ENCODE measurements at places on chromosomes 4 and X.

DNA sequence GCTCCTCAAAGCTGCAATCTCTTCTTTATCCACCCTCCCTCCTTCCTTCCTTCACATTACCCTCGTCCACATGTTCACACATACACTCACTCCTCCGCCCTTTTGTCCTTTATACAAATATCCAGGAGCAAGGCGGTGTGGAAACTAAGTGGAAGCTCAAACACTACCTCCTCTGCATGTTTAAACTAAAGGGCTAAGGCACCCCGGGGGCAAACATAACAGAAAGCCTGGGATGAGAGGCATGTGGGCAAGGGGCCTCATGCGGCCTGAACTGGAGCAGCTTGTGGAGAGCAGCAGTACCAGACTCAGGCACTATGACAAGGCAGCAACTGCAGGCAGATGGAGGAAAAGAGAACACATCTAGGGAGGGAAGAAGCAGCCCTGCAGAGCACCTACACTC lies 9.5 kb downstream of the MAB21L2 start:
- DNase-seq = no peak

DNA sequence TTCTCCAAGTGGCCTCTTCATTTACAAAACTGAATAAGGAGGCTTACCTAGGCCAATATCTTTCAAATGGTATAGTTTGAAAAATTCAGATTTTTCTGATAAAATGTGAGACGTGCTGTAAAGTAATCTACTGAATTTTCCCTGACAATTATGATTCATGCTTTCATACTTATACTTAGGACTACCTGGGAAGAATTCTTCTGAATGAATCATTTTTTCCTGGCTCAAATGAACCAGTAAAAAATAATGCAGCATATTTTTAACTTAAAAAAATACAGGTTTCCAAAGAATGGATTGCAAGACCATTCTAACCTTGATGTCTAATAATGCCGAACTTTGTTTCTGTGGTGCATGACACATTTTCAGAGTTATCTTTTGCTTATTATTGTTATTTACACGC lies 375.4 kb downstream of the ZNF674 start:
- no peak for DNase-seq

DNA sequence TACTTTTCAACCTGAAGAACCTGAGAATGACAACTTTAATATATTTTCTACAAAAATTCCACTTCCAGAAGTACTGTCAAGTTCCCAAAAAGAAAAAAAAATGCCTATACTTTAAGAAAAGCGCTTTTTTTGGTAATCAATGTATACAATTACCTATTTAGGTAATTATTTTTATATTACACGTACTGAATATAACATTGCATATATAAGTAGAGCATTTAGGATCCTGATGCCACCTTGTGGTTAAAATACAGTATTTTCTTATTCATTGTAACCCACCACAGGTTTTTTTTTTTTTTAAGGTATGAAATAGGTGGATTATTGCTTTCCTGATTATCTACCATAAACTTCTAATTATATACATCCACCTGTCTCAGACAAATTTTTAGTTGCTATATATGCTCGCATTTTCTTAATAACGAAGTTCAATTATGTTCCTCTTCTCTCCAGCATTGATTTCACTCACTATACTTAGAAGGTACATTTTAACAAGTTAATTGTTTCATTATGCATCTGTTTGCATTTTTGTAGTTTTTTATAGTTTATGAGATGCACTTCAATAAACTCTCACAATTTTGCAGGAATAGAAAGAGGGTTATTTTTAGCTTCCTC lies 5.2 kb downstream of the MAP9 start:
- no peak for DNase-seq

DNA sequence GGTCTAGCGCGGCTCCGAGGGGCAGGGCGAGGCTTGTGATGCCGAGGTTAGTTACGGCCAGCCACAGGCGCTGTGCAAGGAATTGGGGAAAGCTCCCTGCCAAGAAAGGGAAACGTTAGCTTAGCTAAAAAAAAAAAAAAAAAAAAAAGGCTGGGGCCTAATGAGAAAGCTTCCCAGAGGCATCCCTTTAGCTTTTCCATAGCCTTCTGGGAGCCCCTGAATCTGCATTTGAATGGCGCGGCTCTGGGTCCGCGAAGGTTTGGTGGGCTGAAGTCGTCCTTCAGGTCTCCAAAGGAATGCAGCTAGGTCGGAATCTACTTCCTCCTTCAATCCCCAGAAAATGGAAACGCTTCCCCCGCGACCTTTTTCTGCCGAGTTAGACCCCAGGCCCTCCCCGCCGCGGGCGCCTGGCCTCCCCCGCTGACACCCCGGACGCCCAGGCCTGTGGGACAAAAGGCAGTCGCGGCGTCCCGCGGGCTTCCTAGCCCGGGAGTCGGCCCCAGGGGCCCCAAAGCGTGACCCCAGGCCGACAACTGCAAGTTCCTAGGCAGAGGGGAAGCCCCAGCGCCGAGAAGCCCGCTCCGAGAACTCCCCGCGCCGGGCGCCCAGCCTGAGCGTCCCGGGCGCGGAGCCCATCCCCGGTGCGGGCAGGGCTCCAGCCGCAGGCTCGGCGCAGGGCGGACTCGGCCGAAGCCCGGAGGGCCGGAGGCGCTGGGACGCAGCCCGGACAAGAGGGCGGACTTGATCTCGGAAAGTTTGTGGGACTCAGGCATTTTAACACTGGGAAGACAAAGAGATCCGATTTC lies 605 bp upstream of the FAT1 start:
- no peak for DNase-seq

- no peak for DNase-seq
Measured at GRCh38 chr4:80989921-80990544, 40.5 kb upstream of the BMP3 start.

DNA sequence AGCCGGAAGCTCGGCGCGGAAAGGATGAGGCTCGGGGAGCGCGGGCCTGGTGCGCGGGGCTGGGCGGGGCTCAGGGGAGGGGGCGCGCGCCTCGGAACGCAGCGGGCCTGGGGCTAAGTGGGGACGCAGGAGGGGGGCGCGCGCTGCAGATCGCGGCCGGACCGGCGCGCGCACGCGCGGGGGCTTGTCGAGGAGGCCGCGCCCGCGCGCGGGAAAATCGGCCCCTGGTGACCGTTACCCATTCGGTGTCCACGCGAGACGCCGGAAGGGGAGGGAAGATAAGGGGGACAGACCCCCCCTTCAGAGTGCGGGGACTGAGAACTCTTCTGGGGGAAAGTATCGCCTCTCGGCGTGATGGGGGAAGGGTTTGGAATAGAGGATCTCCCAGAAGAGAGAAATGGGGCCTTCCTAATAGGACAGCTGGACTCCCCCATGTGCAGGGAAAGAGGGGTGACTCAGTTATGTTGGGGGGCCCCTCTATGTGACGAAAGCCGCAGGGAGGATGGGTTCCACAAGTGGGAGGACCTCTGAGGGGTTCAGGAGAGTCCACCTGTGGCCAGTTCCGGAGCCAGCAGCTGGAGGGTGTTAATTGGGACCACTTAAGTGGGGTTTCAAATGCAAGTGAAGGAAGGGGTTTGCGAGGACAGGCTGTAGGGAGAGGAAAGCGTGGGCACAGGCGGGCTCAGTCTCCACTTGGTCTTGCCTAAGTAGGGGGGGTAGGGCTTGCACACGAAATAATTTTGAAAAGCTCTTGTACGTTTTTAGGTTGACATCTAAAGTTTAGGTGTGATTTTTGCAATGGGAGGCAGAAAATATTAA lies 584 bp downstream of the SUV39H1 start:
- no peak for DNase-seq

- no peak for DNase-seq
Measured at GRCh38 chr4:109162759-109163158, 139.7 kb downstream of the COL25A1 start.

GRCh38 chr4:17323554-17324385 lies 188.1 kb downstream of the QDPR start:
- no peak for DNase-seq

DNA sequence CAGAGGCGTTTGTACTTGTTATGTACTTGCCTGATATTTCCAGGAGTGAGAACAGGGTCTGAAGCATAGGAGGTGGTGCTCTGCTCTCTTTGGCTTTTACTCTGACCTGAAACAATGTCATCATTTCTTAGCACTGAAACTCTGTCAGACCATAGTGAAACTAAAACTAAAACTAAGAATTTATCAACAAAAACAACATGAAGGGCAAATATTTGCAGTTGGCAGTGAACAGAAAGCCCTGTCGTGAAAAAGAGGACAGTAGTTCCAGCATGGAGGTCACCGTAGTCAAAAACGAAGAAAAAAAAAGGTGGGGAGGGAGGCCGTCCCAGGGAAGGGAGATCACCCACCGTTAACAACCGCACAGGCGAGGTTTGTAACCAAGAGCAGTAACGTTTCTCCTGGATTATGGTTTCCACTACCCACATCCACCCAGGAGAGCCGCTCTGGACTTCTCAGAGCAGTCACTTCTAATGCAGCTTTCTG lies 97.5 kb downstream of the ANK2 start:
- no peak for DNase-seq

DNA sequence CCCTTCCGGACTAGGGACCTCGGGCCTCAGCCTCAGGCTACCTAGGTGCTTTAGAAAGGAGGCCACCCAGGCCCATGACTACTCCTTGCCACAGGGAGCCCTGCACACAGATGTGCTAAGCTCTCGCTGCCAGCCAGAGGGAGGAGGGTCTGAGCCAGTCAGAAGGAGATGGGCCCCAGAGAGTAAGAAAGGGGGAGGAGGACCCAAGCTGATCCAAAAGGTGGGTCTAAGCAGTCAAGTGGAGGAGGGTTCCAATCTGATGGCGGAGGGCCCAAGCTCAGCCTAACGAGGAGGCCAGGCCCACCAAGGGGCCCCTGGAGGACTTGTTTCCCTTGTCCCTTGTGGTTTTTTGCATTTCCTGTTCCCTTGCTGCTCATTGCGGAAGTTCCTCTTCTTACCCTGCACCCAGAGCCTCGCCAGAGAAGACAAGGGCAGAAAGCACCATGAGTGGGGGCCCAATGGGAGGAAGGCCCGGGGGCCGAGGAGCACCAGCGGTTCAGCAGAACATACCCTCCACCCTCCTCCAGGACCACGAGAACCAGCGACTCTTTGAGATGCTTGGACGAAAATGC lies at the start of gene WAS:
Gene WAS, plus strand, starts transcription at position 389 of the 572 bp plus-strand sequence. Its CDS starts 55 bp downstream, at position 444.
- no peak for DNase-seq

DNA sequence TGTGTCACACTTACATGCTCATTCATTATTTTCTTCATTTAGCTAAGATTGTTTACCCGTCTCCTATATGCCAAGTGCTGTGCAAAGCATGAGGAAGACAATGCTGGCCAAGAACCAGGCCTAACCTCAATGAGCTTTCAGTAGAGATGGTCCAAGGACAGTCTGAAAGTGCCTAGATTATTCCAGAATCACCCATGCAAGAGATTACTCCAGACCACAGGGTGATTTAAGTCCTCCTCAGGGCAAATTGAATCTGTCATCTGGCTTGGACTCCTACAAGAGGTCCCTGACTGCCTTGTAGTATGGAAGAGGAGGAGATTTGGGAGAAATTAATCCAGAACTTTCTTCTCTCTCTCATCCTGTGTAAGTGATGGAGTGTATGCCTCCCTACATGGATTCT lies 99.4 kb upstream of the NDP start:
- no peak for DNase-seq

DNA sequence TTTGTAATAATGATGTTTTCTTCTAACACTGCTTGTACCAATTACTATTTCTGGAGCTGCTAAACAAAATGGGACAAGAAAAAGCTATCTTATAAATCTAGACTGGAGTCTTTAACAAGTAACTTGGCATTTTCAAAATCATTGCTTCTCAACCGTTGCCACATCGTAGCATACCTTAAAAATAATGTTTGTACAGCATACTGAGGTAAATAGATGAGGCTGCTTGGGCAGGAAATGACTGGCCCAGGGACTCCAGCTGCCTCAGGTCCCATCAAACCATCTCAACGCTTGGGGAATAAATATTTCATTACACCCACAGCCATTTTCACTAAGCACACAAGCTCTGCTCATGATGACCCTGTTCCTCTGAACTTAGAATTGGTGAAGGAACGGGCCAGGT lies 115.1 kb downstream of the SPANXA1 start:
- no peak for DNase-seq

DNA sequence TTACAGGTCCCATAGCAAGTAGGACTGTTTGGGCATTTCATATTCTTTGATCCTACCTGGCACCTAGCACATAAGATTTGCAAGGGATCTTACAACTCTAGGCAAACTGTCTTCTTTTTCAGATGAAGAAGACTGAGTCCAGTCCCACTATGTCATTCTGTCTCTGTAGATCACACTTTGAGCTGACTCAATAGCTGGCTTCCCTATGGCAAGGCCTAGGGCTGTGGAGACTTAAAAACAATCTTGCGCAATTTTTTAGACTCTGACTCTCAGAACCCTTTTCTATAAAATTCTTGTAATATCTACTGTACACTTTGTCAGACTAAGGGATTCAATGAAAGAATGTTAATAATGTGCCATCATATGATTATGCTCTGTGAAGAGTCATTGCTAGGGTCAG lies 26.7 kb downstream of the OTC start:
- DNase-seq = no peak

- no peak for DNase-seq
Measured at GRCh38 chrX:54093571-54093970, 49.3 kb upstream of the PHF8 start.

DNA sequence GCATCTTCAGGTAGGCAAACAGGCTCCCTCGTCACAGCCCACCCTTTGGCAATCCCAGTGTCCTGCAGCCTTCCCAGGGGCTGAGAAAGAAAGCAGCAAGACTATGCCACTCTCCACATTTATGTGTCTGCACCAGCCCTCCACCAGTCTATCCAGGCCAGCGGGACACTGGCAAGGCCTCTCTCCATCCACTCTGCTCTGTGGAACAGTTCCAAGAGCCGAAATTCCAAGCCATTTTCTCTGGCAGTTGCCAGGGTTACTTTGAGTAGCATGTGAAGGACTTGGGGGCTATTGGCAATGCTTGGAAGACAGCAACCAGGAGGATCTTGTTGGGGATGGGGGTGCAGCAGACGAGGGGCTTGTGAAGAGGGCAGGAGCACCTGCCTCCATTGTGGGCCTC lies 52.1 kb downstream of the TSC22D3 start:
- DNase-seq = no peak

DNA sequence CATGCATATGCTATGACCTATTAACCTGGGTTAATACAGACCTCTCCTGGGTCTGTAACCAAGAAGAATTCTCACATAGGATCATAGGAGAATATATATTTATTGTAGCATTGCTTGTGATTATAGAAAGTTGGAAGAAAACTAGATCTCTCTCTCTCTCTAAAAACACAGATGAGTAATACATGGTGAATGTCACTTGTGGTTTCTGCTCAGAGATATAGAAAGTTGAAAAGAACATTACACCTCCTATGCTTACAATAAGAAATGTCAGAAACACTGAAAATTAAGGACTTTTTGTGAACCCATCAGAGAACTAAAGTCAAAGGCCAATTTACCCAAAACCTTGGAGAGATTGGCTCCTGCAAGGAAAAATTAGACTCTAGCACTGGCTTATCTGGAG lies 1389.5 kb downstream of the FAM133A start:
- no peak for DNase-seq

GRCh38 chr4:127533028-127533700 lies 99.6 kb upstream of the INTU start:
- DNase-seq = no peak

- no peak for DNase-seq
Measured at GRCh38 chrX:1750267-1750666, 135.4 kb downstream of the ASMT start.

- DNase-seq = no peak
Measured at GRCh38 chrX:135302269-135302873, 6.9 kb upstream of the ETDC start.

GRCh38 chrX:119757979-119758730 lies at the start of gene SOWAHD:
TSS of gene SOWAHD (plus strand) at chrX:119758588. CDS start at chrX:119758668, 80 bp downstream.
- no peak for DNase-seq
